ENCODE measurements at places on chromosomes 7 and 10. TPM values are rescaled to one million over a fixed set of nuclear protein-coding genes. Genes with fewer than 3 reads are reported as not detected.

The SYT15B gene
- total RNA-seq = 4.9 TPM

The ZNF25 gene
- 12.9 TPM for total RNA-seq

The STAG3 gene
- 1.9 TPM for total RNA-seq

The DYDC2 gene
- not detected for total RNA-seq

The MYOZ1 gene
- total RNA-seq = 0.91 TPM

The IFIT1 gene
- total RNA-seq = 4.1 TPM

The SYCE1 gene
- 0.34 TPM for total RNA-seq

The DOCK4 gene
- total RNA-seq = 37.9 TPM

The RAB19 gene
- 3.7 TPM for total RNA-seq

The HSPA12A gene
- total RNA-seq = 15.7 TPM

The CYP26C1 gene
- total RNA-seq = 0.10 TPM

The CD36 gene
- 25.7 TPM for total RNA-seq

The PNLIP gene
- not detected for total RNA-seq

The ADAM22 gene
- total RNA-seq = 26.4 TPM

The PIP gene
- total RNA-seq = not detected

The NEUROD6 gene
- total RNA-seq = not detected

The AOC1 gene
- 1.5 TPM for total RNA-seq

The VPS26A gene
- total RNA-seq = 54.6 TPM

The ANXA8 gene
- 137 TPM for total RNA-seq

The LIPK gene
- not detected for total RNA-seq

The NOS3 gene
- total RNA-seq = 50.7 TPM

The CYP3A7 gene
- total RNA-seq = 0.75 TPM

The GRM3 gene
- not detected for total RNA-seq

The C10orf53 gene
- total RNA-seq = not detected

Measured in ureter (tissue), 1 donor.